ENCODE measurements at places on chromosomes 7 and 10.
A peak's percentile ranks its signal among the peaks of the same experiment; 100 is the strongest.

DNA sequence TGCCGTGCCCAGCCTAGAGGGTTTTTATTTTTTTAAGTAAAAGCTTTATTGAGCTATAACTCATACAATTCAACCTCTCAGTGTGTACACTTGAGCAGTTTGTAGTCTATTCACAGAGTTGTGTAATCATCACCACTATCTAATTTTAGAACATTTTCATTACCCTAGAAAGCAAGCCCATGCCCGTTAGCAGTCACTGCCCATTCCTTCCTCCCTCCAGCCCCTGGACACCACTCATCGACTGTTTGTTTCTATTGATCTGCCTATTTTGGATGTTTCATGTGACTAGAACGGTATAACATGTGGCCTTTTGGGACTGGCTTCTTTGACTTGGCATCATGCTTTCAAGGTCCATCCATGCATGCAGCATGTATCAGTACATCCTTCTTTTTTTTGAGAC is 25.7 kb upstream of the SEC61A2 start:
- DNase-seq, result no peak

GRCh38 chr10:6022660-6023059 is 39.5 kb downstream of the IL2RA start:
- no peak for DNase-seq

DNA sequence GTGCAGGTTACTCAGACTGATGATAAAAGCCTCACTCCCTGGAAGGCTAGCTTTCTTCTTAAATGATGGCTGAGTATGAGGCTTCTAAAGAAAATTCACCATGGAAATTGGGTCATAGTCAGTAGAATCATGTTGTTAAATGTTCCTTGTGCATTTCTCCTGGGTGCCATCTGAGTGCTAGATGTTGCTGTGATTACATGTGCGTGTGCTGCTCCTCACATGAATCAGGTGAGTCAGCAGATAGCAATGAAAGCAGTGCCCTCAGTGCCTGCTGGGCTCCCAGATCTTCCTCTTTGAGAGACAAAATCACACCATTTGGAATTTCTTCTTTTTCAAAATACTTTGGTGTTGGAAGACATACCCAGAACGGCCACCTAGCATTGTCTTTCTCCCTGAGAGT is 331.7 kb downstream of the XPNPEP1 start:
- DNase-seq, result no peak

DNA sequence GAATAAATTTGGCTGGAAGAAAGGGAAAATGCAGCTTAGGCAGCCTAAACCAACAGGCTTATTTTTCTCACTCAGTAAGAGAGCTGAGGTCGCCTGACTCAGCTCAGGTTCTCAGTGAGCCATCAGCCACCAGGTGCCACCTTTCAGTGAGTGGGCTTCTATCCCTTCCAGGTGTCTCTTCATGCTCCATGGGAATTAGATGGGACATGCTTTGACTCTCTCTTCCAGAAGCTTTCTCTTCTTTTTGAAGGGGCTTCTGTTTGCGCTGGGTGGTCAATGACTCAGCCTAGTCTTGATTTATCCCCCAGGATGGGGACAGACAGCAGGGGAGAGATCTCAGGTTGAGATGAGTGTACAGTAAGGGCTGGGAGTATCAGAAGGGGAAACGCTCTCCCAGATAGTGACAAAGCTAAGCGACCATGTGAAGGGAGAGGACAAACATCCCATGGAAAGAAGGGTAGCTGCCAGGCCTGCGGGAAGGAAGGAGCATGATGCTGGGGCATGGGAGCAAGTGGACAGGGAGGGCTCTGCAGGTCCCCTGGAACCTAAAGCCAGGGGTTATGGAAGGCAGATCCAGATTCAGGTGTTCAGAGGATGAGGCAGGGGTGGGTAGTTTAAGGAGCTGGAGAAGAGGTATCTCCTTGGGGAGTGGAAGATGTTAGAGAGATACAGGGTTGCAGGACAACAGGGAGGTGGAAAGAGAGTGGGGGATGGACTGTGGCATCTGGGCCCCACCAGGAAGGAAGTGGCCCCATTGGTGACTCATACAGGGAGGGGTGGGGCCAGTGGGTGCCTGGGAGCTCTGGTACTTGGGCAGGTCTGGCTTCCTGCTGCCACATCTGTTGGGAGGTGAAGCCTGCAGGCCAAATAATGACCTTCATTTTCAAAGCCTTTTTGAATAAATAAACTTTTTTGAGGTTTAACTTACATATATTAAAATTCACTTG is 32.5 kb downstream of the OGDH start:
- no peak for DNase-seq

DNA sequence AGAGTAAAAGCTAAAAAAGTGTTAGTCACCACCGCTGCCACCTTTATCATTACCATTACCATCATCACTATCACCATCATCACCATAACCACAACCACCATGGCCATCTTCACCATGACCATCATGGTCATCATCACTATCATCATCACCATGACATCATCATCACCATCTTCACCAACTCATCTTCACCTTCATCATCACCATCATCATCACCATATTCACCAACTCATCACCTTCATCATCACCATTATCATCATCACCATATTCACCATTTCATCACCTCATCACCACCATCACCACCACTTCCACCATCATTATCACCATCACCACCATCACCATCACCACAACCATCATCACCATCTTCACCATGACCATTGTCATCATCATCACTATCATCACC is 46.5 kb upstream of the PDGFA start:
- DNase-seq, result no peak

DNA sequence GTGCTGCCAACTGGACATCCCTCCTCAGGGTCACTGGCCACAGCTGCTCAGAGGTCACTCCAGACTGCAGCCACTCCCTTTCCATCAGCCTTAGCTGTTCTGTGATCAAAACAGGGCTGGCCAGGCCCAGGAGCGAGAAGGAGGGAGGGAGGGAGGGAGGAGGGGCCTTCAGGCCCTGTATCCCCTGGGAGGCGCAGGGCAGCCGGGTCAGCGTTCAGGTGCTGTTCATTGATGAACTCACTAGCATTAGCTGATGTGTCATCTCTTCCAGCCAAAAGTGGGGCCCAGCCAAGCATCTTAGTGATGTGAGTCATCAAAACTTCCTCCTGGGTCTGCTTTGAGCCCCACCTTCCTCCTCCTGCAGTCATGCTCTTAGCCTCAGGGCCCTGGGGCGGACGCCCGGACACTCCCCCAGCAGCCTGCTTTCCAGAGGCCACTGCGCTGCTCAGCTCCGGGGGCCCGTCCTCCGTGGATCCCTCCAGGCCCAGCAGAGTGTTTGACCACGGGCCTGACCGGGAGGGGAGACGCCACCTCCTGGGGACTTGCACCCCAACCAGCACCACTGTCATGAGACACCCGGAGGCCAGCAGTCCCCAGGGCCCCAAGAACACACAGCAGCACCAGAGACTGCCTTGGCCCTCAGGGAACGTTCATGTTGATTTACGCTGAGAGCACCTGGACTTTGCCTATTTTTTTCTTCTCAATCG is 149.2 kb downstream of the PRKAG2 start:
- DNase-seq, result no peak

- no peak for DNase-seq
Measured at GRCh38 chr7:101936223-101936610, 118.8 kb downstream of the CUX1 start.

DNA sequence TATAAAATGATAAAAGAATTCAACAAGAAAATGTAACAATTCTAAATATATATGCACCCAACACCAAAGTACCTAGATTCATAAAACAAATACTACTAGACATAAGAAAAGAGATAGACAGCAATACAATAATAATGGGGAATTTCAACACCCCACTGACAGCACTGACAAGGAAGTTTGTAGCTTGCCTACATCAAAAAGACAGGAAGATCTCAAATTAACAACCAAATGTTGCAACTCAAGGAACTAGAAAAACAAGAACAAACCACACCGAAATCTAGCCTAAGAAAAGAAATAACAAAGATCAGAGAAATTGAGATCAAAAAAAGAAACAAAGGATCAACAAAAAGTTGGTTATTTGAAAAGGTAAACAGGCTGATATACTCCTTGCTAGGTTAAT is 36.5 kb upstream of the TNKS2 start:
- no peak for DNase-seq

DNA sequence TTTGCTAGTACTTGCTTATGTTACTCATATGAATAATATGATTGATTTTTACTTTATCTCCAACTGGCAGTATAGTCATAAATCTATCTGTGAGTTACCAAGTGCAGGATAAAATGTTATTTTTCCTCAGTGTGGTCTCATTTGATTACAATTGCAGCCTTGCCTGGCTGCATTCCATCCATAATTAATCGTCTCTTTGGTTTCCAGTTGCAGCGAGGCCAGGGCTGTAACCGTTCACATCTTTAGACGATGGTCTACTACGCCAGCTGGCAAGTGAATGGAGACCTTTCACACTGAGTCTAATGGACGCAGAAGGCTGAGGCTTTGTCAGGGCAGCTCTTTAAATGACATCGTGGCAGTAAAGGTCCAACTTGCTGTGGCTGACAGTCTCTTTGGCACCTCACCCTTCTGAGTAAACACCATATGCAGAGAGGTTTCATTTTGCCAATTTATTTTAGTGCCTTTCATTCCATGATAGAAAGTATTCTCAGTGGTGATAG is 84.0 kb downstream of the ARL4A start:
- DNase-seq, result peak; percentile 23

DNA sequence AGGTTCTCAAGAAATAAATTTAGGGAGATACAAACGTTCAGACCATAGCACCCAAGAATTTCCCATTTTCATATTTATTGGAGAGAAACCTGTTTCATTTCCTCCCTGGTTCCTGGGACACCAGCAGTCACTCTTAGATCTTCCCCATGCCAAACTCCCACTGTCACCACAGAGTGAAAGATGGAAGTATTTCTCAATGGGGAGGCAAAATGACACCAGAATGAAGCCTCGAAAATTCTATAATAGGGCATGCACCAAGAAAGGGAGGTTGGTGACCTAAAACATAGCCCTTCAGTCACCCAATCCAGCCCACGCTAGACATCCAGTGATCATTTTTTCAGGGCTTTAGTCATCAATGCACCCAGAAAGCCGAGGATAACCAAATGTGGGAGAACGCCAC is 148.1 kb upstream of the PLXDC2 start:
- DNase-seq, result no peak

DNA sequence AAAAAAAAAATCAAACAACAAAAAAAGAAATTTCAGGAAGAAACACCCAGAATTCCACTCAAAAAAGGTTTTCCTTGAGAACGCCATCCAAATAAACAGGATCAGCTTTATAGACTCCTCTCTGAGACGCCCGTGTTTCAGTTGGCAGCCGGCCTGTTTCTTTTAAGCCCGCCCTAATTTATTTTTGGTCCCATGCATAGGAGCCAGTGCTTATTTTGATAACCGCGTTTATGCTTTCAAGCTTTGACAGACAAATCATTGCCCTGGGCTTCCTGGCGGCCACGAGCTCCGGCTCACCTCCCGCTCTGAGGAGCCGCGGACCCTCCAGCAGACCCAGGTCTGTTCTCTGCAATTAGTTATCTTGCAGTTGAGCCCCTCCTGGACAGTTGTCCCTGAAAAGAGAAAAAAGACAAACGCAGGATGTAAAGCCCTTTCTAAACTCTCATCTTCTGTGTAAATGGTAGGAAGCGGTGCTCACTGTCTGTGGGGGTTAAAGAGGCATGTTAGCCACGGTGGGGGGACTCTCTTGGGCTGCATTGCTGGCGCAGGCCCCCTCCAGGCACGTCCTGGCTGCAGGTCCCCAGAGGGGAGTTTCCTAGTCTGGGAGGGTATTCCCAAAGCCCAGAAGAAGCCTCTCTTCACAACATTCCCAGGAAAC is 22.2 kb upstream of the UNCX start:
- no peak for DNase-seq

DNA sequence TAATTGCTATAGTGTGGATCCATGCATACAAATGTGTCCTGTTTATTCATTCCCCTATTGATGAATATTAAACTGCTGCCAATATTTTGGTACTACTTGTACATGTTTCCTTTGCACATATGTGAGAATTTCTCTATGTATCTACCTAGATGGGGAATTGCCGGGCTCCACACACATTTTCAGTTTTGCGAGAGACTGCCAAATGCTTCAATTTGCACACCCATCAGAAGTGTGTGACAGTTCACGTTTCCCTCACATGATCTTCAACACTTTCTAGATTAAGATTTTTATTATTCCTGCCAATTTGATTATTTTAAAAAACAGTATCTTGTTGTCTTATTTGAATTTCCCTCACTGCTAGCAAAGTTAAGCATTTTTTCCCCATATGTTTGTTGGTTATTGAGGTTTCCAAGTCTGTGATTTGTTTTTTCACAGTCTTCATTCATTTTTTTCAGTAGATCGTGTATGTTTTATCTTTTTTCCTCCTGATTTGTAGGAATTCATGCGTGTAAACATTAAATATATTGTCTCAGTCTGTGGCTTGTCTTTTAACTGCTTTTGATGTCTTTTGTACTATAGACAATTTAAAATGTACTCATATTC is 2.4 kb upstream of the KLF14 start:
- DNase-seq, result no peak

DNA sequence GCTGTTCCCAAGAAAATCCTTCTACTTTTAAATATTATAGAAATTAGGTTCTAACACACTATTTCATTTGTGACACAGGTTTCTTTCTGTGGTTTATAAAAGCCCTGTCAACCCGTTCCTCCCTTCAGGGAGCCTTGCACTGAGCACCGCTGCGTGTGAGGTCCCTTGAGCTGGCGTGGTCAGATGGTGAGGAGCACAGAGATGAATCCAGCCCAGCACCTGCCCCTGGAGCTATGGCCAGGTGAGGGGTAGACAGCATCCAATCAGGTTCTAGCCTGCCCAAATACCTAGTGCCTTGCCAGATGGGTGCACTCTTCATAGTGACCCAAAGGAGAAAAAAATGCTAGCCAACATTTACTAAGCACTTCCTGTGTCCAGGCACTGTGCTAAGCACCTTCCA is 15.7 kb downstream of the ZCCHC24 start:
- no peak for DNase-seq

DNA sequence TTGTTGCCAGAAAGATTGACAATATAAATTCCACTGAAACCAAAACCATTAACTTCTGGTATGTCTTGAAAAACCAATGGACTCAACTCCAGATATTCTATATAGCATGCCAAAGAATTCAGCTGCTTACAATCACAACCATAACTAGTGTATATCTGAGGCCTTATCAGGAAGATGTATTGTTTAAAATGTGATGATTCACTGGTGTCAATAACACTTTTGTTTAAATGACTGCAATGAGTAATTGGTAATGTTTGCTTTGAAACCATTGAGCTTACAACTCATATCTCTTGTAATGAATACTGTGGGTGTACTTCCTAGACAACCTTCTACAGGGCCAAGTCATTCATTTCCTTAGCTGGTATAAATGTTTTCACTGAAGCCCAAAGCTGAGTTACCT is 727.9 kb upstream of the KCND2 start:
- DNase-seq, result peak; percentile 7

Measured in NCI-H510A treated with DMSO at 0.1 percent for 48 hours (cell line).